ENCODE measurements at places on chromosomes 2 and 18.

- DNase-seq = no peak
Observed at GRCh38 chr2:105187531-105187930, 54.0 kb upstream of the GPR45 start.

DNA sequence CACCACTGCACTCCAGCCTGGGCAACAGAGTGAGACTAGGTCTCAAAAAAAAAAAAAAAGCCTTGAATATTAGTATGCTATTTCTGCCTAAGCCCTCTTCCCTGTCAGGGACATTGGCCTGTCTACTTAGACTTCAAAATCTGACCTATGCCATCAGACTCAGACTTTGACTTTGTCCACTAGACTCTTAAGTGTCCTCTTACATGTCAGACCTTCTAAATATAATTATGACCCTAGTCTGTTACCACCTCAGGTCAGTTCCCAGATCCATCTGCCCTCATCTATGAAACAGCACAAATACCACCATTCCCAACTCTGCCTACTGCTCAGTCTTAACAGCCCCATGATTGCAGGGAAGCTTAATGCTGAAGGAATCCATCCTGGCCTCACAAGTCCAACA lies 244.6 kb downstream of the ZEB2 start:
- no peak for DNase-seq

- DNase-seq = no peak
Observed at GRCh38 chr2:119224391-119225104, 914 bp downstream of the STEAP3 start.

- peak; percentile 50 for DNase-seq
Observed at GRCh38 chr2:201235860-201236811, 24.2 kb upstream of the CASP8 start.

DNA sequence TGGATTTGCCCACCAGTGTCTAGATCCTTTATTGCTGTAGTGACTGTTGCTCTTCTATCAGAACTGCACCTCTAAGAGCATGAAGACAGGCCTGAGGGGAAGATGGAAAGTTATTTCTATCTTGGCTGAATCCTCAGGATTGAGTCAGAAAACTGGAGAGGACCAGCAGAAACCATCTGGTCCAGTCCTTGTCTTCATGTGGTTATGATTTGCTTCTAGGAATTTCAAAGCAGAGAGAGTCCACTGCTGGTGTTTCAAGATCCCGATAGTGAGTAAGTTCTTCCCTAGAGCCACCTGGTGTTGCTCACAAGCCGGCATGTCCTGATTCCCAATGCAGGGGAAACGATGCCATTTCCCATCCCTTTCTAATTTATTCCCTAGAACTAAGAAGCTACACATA lies 84.2 kb downstream of the NCKAP5 start:
- no peak for DNase-seq

- DNase-seq = no peak
Observed at GRCh38 chr2:234594715-234595114, 97.8 kb upstream of the ARL4C start.

DNA sequence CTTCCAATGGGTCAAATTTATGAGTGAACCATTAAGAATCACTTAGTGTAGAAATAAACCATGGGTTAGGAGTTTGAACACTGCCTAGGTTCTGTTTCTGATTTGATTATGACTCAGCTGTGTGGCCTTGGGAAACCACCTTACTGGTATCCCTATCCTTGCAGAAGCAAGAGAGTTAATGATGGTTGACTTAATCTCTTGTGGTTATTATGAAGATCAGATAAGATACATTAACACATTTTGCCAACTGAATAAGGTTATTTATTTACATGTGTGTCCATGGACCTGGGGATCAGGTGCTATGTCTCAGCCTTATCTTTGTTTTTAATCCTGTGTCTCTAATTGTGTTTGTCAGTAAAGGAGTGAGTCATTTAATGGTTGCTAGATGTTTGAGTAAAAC lies 5.4 kb upstream of the KCNJ13 start:
- DNase-seq = no peak

- DNase-seq = no peak
Observed at GRCh38 chr18:6886797-6887330, 157.3 kb downstream of the ARHGAP28 start.

DNA sequence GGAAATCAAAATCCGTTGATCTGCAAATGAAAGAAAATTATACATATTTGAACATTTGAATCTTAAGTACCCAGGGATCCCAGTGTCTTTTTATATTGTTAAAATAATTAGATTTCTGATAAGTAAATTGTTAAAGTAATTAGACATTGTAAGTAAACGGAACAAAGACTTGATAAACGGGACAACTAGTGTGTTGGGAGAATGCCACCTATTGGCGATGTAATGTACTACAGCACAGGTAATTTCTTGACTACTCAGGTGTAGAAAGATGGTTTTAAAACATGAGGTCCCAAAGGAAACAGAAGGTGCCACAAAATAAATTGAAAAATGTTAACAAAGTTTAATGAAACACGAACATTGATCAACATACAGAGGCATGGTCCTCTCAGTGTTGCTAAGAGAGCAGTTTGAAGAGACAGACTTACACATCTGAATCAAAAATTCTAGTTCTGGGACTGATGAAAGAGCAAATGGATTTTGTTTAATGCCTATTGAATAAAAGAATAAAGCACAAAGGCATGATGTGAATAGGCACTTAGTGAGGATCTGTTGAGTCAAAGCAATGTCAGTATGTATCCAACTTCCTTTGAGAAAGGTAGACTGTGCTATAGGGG lies 103.4 kb upstream of the RASGRP3 start:
- DNase-seq = no peak

DNA sequence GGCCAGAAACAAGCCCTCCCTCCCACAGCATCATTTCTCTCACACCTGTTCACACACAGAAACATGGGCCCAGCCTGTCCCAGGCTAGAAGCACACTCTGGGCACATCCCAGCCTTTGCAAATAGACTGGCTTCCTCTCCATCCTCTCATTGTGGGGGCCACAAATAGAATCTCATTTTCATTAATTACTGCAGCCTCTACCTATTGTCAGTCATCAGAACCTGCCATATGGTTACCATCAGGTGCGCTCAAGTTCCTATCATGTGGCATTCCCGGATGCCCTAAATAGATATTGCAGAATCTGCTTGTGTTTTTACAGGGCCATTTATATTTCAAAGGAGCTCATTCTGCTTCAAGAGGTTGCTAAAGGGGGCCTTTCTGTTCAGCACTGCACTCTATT lies 460.7 kb downstream of the BCL11A start:
- DNase-seq = no peak

DNA sequence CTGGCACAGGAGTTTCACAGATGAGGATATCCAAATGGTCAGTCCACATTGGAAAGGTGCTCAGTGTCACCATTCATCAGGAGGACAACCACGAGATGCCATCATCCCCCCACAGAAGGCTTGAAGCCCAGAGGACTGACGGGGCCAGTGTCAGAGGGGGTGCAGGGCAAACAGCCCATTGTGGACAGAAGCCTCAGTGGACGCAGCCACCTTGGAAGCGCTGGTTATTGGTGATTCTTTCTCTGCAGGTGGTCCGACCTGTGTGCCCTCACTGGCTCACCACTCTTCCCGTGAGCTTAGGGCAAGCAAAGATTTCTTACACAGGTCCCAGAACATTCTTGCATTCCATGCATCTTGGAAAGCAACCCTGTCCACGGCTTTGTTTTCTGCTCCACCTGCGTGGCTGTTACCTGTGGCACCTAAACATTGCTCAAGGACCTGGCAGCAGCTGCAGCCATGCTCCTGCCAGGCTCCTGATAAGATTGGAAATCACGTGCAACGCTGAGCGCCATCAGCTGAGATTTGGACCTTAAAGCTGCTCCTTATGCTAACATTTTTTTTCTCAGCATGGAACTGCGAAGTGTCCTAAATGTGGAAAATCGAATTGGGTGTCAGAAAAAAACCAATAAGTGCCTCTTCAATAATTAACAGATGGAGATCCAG lies 110.9 kb upstream of the CTDP1 start:
- no peak for DNase-seq

All from right kidney (tissue), 9 donors.